ENCODE measurements at places on chromosomes 2 and 18.

GRCh38 chr2:238149841-238150572 lies 8.8 kb upstream of the ERFE start:
- no peak for DNase-seq

GRCh38 chr2:222842491-222843174 lies 18.2 kb upstream of the ACSL3 start:
- no peak for DNase-seq

DNA sequence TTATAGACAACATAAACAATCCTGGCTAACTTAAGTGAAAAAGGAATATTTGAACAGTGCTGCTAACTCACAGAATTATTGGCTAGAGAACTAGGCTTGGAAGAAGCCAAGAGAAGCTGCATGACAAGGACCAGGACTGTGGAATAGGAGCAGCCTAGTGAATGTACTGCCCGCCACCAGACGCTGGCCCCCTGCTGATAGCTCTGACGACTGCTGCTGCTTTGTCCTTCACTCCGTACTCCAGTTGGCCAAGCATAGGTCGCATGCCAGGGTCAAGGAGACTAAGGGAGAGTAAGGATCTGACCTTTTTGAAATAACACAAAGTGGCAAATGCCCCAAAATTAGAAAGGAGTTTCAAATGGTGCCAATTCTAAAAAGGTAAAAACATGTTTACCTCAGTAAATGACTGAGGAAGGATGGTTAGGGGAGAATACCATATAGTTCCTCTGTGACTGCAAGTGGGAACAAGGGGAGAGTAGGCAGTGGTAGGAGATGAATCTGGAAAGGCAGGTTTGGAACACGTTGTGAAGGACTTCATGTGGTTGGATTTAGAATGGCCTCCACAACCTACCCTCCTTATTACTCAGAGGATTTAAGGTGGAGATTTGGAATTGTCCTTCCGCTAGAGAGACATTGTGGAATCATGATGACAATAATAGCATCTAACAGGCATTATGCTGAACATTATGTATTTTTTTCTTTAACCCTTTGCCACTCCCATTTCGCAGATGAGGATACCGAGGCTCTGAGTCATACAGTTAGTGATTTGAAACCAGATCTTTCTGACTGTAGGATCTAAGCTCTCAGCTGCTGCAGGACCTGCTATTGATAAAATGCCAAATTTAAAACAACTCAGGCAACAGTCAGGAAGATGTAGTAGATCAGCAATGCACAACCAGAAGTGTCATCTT lies 19.5 kb downstream of the STRADB start:
- DNase-seq: no peak

DNA sequence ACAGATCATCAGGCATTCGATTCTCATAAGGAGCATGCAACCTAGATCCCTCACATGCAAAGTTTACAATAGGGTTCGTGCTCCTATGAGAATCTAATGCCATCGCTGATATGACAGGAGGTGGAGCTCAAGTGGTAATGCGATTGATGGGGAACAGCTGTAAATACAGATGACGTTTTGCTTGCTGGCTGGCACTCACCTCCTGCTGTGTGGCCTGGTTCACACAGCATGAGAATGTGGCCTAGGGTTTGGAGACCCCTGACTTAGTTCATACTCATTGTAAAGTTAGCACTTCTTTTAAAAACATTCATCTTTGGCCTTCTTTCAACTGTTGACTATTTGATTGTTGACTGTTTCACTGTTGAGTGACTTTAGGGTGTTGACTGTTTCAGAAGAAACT lies 8.7 kb upstream of the CHMP1B start:
- DNase-seq: no peak

DNA sequence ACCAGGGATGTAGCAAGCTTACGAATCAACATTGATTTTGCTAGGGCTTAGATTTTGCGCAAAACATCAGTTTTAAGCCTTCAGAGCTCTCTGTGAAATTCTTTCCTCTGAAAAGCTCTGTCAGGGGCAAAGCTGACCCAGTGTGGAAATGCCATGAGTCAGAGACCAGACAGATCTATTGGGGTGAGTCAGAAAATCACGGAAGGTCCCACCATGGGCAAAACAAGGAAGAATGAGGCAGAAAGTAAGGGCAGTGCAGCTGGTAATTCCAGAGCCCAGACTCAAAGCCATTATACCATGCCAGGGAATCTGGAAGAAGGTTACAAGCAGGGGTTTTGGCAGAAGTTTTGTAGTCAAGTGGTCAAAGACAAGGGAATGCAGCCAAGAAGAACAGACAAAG lies 256.6 kb upstream of the CTAGE1 start:
- no peak for DNase-seq

DNA sequence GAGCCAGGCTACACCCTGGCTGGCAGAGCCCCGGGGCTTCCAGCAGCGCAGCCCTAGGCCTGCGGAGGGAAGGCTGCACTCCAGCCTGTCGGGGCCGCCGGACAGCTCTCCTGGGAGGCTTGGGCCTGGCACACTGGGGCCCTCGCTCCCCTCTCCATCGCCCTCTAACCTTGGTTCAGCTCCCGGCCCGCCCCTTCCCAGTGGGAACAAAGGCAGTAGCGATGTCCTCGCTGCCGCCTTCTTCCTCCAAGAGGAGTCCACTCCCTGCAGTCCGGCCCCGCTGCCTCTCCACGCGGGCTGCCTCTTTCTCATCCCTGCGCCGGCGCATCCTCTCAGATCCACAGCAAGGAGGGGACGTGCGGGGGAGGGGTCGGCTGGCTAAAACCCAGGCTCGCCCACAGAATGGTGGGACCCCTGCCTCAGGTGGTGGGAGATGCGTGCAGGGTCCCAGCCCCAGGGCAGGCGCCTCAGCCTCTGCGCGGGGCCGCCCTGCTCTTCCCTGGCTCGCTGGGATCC lies 138.1 kb downstream of the TWIST2 start:
- DNase-seq: no peak

- DNase-seq: no peak
Observed at GRCh38 chr2:217741381-217741955, 261.3 kb downstream of the TNS1 start.

DNA sequence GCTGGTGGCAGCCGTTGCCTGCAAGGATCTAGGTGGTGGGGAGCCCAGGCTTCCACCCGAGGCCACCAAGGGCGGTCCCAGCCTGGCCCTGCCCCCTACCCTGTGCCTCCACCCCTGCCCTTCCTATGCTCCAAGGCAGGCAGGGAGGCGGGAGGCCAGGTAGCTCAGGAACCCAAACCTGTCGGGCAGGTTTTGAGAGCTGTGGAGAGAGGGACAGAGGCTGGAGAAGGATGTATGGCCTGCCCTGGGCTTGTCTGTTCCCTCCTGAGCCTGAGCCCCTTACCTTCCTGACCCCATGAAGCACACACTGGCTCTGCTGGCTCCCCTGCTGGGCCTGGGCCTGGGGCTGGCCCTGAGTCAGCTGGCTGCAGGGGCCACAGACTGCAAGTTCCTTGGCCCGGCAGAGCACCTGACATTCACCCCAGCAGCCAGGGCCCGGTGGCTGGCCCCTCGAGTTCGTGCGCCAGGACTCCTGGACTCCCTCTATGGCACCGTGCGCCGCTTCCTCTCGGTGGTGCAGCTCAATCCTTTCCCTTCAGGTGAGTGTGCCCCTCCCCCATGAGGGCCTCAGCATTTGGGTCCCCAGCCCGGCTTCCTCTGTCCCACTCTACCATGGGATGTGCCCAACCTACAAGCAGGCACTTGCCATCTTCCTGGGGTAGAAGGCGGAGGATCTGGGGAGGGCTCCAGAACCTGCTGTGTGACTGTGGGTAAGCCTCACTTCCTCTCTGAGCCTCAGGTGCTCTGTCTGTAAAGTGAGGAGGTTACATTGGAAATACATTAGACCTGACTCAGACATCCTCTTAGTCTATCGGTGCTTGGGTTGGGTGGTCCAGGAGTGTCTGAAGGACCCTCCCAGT lies at the start of gene PROM2:
Gene PROM2 (plus strand): TSS at position 159 of the 860 bp plus-strand sequence. CDS start 137 bp downstream, at position 296.
- no peak for DNase-seq

DNA sequence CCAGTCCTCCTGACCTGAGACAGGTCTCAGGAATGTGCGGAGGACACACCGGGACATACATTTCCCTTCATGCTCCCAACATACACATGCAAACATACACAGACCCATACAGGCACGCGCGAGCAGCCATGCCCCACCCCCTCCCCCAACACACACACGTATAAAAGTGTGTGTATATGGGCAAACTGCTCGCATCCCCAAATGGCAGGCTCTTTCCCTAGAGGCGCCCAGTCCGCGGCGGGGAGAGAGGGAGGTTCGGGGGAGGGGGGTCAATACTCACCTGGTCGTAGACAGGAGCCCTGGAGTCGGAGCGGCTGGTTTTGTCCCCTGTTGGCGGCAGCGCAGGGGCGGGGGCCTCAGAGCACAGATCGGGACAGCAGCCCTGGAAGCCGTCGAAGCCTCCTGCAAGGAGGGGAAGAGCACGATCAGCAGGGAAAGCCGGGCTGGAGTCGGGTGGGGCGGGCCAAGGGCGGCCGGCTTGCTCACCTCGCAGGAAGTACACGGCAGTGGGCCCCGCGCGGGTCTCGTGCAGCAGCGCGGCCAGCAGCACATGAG lies 682 bp downstream of the DUSP2 start:
- no peak for DNase-seq

- DNase-seq: no peak
Observed at GRCh38 chr2:205660521-205661124, 21.7 kb upstream of the NRP2 start.
